ENCODE measurements at places on chromosomes 12 and 14.

GRCh38 chr14:104196461-104197140 is 58.2 kb downstream of the KIF26A start:
- DNase-seq = no peak

DNA sequence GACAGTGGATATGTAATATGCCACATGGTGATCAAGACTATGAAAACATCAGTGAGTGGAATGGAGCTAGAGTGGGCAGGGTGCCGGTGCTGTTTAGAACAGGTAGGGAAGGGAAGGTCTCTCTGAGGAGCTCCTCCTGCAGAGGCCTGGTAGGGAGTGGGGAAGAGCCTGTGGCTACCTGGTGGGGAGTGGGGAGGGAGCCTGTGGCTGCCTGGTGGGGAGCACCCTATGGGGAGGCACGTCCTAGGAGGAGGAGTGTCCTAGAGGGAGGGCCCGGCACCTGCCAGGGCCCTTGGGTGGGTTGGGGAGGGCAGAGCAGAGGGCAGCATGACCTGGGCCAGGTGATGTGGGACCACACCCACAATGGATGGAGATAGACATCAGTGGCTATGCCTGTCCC is 122.6 kb downstream of the ADGRD1 start:
- no peak for DNase-seq

GRCh38 chr12:15896867-15897266 is 14.3 kb upstream of the DERA start:
- no peak for DNase-seq

DNA sequence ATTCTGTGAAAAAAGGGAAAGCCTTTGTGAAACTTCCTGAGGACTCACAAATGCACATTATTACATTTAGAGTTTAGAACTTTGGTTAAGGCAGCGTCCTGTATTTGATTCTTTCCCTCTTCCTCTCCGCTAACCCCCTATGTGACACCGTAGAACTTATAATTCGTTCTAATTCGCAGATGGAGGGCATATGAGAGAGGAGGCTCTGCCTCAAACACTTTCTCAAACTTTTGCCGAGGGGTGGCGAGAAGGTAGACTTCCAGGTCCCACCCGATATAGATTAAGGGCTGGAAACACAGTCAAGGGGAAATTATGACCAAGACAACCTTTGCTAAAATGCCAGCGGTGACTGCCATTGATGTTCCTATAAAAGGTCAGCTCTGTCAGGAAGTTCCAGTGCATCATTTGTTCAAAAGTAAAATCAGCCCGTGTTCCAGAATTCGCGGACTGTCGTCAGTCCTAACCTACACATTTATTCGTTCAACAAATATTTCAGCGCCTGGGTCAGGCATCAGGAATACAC is 904 bp upstream of the PAPOLA start:
- DNase-seq = no peak

DNA sequence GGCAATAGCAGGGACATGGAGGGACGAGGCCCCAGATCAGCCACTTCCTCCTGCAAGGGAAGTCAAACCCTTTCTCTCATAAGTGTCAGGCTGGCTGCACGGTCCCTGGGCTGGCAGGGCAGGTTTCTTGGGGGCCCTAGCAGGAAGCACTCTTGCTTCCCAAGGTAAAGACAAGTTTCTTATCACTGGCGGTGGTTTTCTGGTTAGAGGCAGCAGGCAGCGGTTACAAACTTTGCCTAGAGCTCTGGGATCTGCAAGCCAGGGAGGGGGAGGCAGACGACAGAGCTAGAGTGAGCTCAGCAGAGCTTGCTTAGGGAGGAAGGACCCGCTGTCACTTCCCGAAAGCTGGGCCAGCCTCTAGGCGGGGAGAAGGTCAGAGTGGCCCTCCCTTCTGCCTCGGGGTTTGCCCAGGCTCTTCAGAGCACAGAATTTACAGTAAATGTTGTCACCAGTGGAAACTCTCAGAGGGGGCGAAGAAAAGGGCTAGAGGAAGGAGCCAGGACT is 20.4 kb downstream of the BATF start:
- peak; percentile 84 for DNase-seq

DNA sequence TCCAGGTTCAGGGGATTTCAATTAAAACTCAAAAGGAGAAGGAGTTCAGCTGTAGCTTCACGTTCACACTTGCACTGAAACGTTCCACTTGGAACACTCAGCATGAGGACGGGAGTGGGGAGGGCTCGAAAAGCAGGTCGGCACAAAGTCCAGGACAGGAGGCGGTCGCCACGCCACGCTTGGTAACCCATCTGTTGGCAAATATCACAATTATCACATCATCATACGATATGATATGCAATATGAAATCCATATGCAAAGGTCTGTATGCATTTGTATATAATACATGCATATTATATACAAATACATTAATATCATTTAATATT is 17.2 kb downstream of the ADGRD1 start:
- no peak for DNase-seq

DNA sequence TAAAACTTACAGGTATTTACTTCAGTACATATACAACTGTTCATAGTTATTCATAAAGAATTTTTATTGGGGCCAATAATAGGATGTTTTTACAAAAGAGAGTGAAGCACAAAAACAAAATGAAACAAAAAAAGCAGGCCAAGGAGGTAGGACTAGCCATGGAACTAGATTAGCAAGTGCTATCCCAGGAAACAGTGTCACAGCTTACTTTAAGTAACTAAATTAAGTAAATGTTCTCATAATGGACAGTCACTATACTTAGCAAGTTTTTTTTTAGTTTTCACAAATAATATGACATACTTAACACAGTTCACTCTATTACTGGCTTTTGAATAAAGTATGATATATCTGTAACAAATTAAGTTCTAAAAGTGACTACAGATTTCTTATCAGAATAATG is 124.1 kb downstream of the GARIN6 start:
- no peak for DNase-seq

DNA sequence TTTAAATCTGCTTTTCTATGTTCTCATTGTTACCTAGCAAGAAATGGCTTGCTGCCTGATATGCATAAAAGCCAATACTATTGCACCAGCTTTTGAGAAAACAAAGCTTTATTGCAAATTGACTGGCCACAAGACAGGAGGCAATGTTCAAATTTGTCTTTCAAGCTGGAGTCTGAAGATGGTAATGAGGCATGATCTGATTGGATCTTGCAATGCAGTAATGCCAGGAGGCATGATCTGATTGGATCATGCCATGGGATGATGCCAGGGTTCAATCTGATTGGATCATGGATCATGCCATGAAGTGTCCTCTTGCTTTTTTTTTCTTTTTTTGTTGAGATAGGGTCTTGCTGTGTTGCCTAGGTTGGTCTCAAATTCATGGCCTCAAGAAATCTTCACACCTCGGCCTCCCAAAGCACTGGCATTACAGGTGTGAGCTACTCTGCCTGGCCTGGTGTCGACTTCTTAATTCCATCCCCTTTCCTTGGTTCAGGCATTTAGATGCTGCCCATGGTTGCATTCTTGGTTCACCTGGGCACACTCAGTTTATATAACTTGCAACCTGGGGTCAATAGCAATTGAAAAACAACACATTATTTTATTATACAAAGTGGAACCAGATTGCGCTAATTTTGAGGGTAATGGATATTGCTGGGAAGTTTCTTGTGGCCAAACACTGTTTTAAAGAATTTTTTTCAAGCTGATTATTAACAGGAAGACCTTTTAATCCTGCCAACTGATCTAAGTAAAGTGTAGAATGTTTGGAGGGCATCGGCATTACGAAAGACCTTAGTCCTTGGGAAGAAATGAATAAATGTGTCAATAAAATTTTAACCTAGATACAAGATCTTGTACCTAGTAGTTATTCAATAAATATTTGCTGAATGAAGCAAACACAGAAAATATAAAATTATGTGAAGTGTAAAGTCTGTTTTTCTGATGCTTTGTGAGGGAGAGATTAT is 38.8 kb downstream of the HSD17B6 start:
- DNase-seq = no peak

- no peak for DNase-seq
Observed at GRCh38 chr12:109277899-109278762, 31.0 kb downstream of the FOXN4 start.

DNA sequence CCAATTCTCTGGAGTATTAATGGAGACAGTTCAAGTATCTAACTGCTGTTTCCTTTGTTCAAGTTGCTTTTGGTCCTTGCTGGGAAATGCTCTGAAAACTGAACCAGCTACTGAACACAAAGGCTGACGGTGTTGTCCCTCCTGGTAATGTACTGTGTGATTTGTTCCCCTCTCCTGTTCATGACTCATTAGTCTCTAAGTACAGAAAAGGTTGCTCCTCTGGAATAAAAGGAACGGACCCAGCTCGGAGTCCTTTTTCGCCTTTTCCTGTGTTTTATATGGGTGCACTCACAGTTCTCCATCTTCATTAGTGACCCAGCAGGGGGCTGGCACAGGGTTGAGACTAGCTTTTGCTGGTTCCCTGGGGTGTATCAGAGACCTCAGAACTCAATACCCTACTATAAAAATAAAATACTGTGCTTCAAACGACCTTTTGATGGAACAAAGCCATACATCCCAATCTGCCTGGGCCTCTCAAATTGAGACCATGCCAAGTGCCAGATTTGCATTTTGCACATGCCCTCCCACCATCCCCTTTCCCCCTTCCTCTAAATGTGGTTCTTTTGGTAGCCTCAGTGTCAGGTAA is 269.7 kb downstream of the RAD51B start:
- DNase-seq = no peak

Data from CD4-positive, alpha-beta T cell treated with Interleukin-6 at 100 ng/mL for 8 hours (primary cell).